C1 segment of cervical spinal cord (tissue), 14 donors: ENCODE measurements at places on chromosomes 2 and 18.

GRCh38 chr2:181354626-181355025 lies 102.6 kb upstream of the ITGA4 start:
- DNase-seq: no peak

- DNase-seq: no peak
These were observed 8.1 kb downstream of the PFN4 start for GRCh38 chr2:24115057-24115456.

DNA sequence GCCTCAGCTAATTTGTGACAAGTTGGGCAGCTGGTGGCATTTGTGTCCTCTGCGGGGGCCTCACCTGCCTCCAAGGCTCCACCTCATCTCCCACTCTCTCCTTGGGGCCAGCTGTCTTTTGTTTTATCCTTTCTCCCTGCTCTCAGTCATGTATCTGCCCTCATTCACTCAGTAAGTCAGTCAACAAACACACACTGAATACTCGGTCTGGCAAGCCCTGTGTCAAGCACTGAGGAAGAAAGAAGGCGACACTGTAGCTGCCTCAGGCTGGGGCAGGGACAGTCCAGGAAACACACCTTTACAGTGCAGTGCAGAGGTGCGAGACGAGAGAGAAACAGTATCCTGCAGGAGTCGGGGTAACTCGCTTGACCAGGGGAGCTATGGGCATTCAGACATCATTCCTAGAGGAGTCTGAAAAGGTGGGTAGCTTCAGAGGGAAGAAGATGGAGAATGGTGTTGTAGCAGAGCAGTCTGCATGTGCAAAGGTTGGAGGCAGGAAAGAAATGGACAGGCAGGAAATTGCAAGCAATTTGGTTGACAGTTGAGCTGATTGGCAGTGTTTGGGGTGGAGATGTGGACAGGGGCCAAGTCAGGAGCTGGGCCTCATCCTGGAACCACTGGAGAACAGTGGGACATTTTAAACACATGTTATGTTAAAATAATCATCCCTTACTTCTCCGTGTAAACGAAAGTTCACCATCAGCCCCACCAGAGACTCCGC lies 34.9 kb downstream of the SCTR start:
- DNase-seq: no peak

GRCh38 chr2:207423886-207424285 lies 105.9 kb upstream of the CREB1 start:
- DNase-seq: no peak

DNA sequence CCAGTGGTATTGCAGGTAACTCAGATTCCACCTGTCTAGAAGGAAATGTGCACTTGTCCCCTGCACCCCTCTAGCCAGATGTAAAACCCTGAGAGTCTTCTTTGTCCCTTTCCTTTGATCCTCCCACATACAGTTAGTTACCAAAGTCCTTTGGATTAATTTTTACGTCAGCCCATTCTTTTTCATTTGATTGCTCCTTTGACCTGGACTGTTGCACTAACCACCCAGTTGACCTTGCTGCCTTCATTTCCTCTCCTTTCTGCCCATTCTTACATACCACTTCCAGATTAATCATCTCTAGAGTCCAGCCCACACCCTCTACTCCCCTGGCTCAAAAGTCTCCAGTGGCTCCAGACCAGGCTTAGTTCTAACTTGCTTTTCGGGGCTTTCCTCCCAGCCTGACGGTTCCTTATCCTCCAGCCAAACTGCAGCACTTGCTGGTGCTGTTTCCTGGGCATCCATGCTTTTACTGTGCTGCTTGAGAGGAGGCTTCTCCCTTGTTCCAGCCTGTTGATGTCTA lies 99.3 kb downstream of the SPTBN1 start:
- DNase-seq: no peak

DNA sequence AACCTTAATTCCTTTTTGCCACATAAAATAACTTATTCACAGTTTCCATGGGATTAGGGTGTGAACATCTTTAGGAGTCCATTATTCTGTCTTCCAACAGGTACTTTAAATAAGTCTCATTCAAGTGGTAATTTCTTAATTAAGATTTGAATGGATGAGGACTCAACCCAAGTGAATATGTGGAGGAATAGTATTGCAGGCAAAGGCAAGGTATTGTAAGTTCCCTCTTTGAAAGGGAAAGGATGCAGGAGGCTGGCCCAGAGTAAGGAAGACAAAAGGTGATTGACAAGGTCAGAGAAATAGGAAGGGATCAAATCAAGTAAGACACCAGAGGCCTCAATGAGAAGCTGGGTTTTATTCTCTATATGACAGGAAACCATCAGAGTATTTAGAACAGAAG lies 238.2 kb upstream of the RBMS1 start:
- no peak for DNase-seq

DNA sequence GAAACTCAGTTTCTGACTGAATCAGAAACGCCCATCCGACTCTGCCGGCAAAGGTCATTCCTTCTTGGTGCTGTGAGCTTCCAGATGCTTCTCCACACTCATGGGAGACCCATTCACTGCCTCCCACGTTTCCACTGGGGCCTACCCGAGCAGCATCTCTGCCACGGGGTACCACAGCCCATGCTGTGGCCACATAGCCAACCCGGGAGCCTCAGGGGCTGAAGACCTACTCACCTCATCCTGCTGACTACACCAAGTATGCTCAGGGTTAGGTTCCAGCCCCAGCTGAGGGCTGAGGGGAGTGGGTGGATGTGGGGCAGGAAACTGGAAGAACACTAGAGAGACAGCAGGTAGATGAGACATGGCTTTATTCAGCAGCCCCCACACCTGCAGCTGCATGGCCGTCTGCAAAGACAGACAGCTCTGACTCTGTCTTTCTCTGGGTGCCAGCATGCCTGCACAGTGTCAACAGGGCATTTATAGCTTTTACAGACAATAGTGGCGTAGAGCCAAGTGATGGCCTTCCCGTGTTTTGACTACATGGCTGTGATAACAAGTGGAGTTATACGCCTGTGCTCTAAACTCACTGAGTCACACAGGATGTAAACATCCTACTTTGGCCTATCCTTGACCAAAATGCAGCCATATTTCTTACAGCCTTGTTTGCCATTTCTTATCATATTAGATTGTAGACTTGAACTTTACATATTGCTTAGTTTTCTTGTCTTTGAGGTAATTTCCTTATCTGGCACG lies 16.5 kb upstream of the KLHL23 start:
- DNase-seq: no peak

- DNase-seq: no peak
These were observed 35.4 kb downstream of the CACNB4 start for GRCh38 chr2:152063325-152063924.

- DNase-seq: no peak
These were observed 117.0 kb downstream of the ZBTB7C start for GRCh38 chr18:48292229-48292628.

- no peak for DNase-seq
These were observed 215.8 kb upstream of the ACVR2A start for GRCh38 chr2:147628971-147629421.

DNA sequence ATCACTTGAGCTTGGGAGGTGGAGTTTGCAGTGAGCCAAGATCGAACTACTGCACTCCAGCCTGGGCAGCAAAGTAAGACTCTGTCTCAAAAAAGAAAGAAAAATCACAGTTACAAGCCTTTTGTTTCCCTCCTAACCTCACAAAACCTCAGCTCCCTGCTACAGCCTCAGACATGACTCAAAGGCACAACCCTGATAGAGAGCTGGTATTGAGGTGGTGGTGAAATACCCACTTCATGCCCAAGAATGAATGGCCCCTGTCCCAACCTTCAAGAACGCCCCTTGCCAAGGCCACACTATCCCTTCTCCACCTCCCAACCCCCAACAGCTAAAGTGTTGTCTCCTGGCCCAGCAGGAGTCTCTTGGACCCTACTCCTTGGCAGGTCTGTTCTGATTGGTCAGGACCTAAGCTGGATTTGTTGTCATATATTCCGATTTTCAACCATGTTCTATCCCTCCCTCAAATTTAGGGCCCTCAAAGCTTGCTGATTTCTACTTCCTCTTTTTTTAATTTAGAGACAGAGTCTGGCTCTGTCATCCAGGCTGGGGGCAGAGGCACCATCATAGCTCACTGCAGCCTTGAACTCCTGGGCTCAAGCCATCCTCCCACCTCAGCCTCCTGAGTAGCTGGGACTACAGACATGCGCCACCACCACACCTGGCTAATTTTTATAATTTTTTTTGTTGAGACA lies 61.9 kb upstream of the BZW1 start:
- DNase-seq: no peak

GRCh38 chr2:240795454-240795853 lies 24.6 kb downstream of the KIF1A start:
- no peak for DNase-seq

DNA sequence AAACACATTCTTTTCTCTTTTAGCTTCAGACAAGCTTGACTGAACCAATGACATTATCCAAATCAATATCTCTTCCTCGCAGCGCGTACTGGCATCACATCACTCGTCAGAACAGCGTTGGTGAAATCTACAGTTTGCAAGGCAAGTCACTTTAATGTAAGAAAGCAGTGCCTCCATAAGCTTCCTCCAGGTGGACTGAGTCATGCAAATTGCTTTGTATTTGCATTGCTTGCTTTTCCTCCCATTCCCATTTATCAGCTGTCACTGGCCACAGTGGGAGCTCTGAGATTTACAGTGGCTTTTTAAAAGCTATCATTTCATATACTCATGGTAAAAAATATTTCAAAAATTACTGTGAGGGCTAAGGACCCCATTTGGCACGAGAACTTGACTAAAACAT lies 189.9 kb downstream of the CD226 start:
- DNase-seq: no peak

DNA sequence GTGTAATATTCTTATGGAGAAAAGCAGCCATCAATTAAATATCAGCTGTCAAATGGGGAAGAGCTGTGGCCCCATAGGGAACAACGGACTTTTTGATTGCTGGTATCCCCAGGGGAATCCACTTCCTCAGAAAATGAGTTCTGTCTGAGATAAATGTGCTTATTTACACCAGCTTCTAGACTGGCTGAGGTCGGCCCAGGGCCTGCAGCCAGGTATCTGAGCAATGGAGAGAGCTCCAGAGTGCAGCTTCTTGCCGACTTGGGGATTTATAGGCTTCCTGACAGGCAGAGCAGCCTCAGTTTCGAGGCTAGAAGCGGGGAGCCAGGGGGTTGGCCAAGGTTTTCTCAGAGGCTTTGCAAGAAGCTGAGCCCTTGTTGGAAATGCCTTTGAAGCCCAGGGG lies 67.2 kb downstream of the MCFD2 start:
- no peak for DNase-seq

- no peak for DNase-seq
These were observed 250.1 kb upstream of the DPP10 start for GRCh38 chr2:114192362-114192761.

DNA sequence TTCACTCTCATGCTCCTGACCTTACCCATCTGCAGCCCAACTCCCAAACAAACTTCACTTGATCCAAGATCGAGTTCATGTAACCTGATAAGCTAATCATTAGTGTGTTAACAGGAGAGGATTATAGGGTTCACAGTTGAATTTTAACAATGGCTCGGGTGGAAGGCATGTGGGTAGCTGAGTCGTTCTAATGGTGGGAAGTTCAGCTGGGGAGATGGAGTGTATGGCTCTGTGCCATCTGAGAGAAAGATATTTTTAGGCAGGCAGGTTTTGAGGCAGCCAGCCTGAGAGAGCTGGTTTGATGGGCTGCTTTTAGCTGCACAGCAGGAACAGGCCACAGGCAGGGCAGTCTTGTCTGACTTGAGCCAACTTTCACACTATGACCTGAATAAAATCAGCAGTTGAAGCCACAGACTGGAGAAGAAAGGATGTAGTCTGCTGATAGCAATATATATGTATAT lies 17.7 kb upstream of the NFE2L2 start:
- DNase-seq: no peak

- DNase-seq: no peak
These were observed 84.3 kb downstream of the GATA6 start for GRCh38 chr18:22253676-22254075.

- no peak for DNase-seq
These were observed 2.0 kb downstream of the PAIP2B start for GRCh38 chr2:71224935-71225334.

- DNase-seq: peak; percentile 76
These were observed 818 bp upstream of the IKZF2 start for GRCh38 chr2:213152065-213152794.

DNA sequence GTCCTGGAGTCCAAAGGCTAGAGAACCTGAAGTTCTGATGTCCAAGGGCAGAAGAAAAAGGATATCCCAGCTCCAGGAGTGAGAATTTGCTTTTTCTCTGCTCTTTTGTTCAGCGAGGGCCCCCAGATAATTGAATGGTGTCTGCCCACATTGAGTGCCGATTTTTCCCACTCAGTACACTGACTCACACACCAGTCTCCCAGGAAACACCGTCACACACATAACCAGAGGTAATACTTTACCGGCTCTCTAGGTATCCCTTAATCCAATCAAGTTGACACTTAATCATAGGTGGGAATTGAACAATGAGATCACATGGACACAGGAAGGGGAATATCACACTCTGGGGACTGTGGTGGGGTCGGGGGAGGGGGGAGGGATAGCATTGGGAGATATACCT lies 161.5 kb downstream of the WDR7 start:
- no peak for DNase-seq

GRCh38 chr18:5285326-5285725 lies 10.2 kb downstream of the ZBTB14 start:
- DNase-seq: no peak

DNA sequence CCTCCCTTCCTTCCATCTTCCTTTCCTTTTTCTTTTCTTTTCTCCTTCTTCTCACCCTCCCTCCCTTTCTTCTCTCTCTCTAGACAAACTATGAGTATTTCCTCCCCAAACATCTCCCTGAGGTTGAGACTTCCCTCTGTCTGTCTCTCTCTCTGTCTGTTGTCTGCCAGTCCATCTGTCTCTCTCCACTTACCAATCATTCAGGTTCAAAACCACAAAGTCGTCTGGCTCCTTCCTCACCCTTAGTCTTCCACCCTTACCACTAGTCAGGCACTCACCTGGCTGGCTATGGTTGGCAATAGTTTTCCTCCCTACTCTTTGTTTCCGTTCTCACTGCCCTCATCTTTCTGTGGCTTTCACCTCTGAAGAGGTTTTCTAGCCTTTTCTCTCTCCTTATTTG lies 12.9 kb downstream of the CCL20 start:
- DNase-seq: no peak

GRCh38 chr18:8659609-8660242 lies 45.6 kb upstream of the MTCL1 start:
- DNase-seq: no peak

- DNase-seq: no peak
These were observed 67.4 kb upstream of the PNPT1 start for GRCh38 chr2:55761024-55761423.

DNA sequence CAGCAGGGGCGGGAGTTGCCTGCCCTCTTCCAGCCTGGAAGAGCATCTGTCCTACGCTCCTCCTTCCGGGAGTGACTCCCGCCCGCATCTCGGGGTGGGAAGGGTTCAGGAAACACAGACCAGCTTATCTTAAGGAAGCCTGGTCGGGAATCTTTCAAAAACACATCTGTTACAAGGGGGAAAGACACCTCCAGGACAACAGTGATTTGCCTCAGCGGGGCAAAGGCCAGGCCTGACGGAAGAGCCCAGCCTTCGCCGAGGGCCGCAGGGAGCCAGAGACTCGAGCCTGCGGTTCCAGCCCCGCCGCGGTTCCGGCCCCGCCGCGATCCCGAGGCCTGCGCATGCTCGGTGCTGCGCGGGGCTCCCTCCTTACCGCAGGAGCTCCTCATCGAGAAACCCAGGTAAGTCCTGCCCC lies 38.1 kb upstream of the TGIF1 start:
- DNase-seq: no peak
